ENCODE measurements at places on chromosomes 13 and 19.

DNA sequence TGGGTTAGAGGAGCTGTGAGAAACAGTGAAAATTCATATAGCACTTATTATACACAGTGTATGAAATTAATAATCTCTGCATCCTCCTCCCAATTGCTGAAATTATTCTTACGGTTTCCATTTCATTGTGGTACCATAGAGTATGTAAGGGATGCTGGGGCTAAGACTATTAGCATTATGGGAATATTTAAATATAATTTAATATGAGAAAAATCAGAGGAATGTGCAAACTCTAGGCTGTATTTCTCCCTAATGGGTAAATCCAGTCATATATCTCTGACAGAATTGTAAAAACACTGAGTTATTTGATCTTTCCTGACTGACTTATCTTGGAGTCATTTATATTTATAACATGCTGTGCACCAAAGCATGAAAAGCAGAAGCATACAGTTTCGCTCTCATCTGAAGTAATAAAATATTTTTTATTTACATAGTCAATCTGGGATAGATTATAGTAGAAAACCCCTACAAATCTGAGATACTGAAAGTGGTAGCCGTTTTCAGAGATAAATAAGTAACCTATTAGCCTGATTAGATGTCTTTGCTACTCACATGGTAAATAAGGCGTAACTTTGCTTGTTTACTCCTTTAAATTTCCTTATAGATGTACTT lies 34.9 kb downstream of the LRCH1 start:
- no peak for DNase-seq

DNA sequence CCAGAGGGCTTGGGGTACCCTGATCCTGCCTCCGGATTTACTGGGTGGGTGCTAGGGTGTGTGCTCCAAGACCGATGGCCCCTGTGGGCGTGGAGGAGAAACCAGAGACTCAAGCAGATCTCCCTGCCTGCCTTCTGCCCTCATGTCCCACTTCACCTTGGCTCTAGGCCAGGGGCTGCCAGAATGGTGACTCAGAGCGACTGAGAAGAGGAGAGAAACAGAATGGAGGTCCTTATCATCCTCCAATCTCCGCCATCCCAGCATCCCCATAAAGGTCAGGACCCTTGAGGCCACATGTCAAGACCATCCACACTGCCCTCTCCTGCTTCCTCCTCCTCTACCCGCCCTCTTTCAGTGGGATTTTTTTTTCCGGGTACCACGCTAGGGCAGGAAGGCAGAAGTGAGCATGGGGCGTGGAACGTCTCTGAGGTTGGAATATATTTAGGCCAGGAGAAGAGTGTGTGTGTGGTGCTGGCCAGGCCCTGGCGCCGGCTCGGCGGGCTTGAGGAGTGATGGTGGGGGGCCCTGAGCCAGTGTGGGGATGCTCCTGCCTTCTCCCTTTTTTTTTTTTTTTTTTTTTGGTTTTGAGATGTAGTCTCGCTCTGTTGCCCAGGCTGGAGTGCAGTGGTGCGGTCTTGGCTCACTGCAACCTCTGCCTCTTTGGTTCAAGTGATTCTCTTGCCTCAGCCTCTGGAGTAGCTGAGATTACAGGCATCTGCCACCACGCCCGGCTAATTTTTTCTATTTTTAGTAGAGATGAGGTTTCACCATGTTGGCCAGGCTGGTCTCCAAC lies 22.3 kb downstream of the IER2 start:
- peak; percentile 70 for DNase-seq

DNA sequence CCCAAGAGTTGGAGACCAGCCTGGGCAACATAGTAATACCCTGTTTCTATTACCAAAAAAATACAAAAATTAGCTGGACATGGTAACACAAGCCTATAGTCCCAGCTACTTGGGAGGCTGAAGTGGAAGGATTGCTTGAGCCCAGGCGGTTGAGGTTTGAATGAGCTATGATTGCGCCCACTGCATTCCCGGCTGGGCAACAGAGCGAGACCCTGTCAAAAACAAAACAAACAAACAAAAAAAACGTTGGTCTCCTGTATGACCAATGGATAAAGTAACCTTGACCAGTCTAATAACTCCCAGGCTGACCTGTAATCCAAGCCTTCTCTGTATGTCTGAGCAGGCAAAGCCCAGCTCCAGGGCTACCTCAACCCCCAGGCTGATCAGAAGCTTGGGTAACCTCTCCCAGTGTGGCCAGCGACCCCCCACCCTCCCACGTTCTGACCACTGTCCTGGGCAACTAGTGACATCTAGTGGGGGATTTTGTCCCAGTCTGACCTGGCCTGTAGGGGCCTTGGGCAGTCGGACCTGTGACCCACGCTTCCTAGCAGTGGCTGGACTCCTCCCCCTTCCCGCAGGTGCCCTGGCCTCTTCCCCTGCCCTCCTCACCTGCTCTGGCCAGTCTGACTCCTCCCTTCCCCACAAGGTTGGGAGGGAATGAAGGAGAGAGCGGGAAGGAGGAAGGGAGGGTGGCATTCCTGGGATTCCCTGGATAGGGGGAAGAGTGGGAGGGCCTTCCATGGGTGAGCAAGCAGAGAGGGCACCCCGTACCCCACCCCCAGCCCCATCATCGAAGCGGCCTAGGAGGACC lies 1.0 kb upstream of the BCAM start:
- no peak for DNase-seq

DNA sequence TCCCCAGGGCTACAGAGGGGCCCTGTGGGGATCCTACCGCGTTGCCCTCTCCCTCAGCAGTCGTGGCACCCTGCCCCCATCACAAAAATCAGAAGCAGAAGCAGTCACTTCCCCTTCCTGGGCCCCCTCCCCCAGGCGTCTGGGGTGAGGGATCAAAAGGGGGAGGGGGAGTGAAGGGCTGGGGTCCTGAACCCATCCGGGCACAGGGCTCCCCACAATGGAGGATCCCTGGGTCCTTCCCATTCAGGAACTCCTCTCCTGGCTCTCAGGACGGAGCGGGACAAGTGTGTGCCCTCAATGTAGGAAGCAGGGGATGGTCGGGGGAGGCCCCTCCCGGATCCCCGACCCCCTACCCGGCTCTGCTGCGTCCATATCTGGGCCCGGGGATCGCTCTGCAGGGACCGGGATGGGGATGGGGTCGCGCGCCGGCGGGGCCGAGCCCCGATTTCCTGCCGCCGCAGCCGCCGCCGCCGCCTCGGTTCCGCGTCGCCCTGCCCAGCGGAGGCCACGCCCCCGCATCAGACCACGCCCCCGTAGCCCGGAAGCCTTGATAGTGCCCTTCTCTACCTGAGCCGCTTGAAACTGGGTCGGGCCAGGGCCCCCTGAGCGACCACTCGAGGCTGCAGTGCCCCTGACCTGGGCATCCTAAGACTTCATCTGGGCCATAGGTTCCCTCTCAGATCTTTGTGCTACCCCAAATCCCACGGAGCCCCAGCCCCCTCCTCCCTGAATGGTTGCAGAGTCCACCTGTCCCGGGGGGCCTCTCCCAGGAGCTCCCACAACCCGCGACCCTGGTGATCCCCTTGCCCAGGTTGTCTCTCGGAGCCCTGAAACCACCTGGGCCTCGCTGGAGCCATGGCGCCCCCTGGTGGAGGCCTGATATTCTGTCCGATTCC lies at the start of gene GMIP:
TSS of gene GMIP (minus strand) at position 500 of the 896 bp plus-strand sequence. CDS start at position 372, 128 bp downstream.
- peak; percentile 79 for DNase-seq

GRCh38 chr19:22144394-22144793 lies 52.4 kb downstream of the ZNF676 start:
- no peak for DNase-seq

DNA sequence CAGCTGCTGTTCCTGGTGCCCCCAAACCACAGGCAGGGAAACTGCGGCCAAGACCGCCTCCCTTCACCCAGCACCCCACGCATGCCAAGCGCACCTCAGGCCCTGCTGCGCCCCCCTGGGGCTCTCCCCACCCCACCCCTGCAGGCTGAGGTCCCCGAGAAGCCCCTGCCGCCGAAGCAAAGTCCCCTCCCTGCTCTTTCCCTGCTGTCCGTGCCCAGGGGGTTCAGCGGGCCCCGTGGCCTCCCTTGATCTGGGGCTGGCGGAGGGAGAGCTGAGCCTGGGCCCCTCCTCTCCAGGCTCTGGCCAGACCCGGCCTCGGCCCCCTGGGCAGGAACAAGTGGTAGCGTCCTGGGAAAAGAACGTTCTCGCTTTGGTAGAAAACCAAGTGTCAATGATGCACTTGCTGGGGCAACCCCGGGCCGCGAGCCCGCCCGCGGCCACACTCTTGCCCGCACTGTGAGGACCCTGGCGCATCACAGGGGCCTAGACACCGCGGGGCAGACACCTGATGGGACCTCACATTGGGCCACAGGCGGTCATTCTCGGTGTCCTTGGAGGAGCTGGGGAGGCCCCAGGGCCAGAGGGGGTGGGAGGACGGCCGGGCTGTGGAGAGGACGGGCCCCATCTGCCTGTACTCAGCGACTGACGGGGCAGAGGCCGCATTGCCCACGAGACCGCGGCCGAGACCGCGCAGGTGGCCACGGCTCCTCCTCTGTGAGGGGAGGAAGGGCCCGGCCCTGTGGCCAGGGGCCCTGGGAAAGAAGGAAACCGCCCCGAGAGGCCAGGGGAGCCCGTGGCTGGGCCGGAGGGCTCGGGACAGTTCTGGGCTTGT lies 29.0 kb downstream of the GPX4 start:
- no peak for DNase-seq

Measured in stimulated activated CD4-positive, alpha-beta T cell treated with anti-CD3 and anti-CD28 coated beads, Interleukin-1b, Interleukin-23, amount 100 ng/mL, for 24 hours (primary cell).